ENCODE measurements at places on chromosomes 1 and 21.

DNA sequence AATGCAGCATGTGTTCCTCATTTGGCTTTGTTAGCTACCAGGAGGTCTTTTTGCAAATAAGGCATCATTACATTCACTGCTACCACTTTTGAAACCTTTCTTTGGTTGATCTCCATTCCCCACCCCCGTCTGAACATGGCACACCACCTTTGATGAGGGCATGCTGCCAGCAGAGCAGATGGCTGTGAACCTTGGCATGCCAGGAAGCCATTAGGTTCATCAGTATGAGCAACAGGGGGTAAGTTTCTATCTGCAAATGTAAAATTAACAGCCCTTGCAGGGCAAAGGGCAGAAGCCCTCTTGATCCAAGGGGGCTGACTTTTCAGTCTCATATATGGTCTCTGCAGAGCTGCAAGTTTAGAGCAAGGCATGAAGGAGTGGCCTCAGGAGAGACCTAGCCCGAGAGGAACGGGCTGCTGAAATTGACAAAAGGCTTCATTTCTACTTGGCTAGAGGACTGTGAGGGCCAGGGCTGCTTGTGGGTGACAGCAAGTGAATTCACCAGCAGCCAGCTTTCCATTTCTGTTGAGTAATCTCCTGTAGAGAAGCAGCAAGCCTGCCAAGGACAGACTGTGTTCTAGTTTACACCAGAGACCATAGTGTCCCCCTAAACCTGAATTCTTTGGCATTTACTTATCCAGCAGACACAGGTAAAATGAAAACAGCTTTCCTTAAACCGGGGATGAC is 127.9 kb downstream of the ZNF326 start:
- no peak for DNase-seq

DNA sequence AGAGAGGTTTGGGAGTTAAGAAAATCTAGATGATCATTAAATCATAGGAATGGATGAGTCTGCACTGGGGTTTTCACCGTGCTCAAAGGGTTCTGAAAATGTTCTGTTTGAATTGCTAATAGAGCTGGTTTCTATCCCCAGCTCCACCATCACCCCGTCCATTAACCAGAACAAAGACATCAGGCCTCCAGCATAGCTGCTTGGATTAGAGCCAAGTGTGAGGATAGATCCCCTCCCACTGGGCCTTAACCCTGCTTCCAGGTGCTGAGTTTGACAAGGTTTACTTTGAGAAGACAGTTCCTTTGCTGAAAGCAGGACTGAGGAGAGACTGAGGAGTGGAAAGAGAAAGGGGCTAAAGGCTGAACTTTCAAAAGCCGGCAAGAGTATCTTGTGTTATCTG is 48.3 kb downstream of the MPZL1 start:
- DNase-seq, result no peak

DNA sequence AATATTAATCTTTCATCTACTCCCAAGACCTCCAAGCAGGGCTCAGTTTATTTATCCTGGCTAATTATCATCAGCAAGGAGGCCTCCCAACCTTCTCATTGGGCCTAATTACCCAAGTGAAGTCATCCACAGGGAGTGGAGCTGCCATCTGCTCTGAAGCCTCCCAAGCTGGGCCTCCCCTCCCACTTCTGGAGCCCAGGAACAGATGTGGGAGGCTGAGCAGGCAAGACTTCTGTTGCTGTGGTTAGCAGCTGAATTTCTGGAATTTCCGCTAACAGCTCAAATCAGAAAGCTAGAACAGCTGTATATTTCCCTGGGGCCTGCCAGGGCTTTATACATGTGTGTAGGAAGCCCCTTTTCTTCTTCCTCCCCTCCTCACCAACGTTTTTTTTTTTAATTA is 127.5 kb downstream of the UCK2 start:
- DNase-seq, result no peak

DNA sequence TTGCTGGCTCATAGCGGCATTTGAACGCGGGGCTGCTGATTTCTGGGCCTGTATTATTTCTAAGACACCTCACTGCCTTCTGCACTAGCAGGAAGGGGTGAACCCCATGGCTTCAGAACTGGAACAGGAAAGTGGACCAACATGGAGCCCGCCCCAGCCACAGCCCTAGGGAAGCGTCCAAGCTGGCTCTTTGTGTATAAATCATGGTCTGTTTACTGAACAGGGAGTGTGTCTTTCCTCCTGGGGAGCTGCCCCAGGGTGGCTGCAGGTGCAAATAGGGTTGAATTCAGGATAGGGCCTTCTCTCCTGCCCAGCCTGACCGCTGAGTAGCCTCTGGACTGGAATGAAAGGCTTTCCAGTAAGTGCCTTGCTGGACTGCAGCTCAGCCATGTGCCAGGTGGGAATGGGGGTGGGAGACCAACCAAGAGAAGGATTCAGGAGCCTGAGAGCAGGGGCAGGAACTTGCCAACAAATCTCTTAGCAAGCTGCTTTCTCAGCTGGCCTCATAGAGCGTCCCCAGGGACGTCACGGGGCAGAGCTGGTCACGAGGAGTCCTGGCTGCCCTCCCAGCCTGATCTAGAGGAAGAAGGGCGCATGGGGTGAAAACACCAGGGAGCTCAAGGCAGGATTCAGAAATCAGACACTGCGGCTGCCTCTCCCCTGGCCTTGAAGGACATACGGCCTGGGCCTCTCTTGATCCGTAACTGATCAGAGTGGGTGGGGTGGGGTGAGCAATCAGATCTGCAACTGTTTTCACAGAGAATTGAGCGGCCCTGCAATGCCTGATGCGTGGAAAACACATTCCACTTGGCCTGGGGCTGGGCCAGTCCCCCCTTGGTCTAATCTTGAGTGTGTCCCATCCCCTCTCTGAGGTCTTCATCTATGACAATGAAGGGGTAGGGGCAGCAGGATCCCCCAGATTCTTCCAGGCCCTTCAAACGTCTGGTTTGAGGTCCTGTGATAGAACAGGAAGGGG is 56.5 kb upstream of the SELENON start:
- DNase-seq, result no peak

DNA sequence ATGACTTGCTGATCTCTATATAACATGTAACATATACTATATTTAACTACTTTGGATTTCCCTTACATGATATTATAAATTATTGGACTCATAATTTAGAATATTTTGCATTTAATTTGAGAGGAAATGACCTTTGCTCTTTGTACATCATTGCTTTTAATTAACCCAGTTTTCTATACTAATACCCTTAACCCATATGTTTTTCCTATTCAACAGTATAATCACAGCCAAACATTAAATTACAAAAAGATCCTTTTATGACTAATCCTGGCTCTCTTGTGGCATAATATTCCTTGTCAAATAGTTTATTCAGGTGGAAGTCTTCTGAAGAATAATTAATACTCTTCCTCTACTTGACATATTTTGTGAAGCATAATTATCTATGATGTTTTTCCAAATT is 56.0 kb upstream of the GPR52 start:
- no peak for DNase-seq

DNA sequence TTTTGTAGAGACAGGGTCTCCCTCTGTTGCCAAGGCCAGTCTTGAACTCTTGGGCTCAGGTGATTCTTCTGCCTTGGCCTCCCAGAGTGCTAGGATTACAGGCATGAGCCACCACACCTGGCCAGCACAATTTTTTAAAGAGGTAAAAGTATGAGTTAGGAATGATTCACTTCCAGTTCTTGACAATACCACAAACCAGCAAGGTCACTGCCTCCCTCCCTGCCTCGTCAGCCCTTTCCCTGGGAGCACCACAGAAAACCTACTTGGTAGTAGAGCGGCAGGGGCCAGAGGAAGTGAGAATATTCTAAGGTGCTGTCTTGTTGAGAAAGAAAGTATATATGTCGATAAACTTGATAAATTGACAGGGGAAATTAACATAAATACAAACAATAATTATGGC is 10.8 kb upstream of the CDA start:
- DNase-seq, result no peak

- DNase-seq, result no peak
These were observed 316.5 kb upstream of the USP24 start for GRCh38 chr1:55531644-55532043.

DNA sequence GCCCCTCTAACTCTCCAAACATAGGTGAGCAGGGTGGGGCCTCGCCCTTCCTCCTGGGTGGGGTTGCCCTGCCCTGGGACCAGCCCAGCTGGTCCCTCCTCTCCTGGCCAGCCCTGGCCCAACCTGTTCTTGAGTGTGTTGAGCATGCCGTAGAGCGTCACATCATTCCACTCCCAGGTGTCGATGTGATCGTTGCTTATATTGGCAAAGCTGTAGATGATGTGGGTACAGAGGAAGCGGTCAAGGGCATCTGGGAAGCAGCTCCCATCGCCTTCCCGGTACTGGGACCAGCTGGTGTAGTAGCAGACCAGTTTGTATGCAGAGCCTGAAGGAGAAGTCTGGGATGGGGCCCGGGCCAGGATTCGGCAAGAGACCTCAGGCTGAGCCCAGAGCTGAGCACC is 1.4 kb downstream of the CHI3L1 start:
- no peak for DNase-seq

DNA sequence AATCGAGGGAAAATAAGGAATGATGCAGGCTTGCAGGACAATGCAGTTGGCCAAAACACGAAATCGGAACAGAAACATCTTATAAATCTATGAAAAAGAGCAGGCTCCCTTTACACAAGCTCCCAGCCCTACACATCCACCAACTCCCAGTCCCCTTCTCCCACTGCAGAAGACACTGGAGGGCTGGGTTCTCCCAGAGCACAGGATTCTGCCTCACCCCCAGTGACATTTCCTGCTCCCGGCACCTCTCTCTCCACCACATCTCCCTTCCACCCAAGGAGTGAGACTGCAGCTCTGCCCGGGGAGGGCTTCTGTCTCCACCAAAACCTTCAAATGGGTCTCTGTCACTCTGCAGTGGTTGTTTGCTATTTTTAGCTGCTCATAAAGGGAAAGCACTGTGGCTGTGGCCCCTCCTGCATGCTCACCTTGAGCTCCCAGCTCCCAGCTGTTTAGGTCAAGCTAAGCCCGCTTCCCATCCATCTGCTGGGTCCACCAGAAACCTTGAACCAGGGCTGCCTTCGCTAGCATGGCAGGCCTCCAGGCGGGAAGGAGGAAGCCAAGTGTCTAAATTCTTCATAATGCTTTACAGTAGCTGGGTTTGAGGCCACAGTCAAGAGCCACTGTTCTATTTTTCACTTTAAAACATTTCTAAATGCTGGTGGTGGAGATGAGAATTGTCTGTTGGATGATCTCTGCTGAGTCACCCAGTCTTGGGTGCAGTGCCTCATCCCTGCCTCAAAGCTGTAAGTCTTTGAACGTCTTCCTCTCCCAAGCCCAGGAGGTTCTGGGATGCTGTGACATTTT is 3.3 kb upstream of the C2CD2 start:
- no peak for DNase-seq

GRCh38 chr1:25566176-25566729 is 22.8 kb downstream of the LDLRAP1 start:
- DNase-seq, result no peak

DNA sequence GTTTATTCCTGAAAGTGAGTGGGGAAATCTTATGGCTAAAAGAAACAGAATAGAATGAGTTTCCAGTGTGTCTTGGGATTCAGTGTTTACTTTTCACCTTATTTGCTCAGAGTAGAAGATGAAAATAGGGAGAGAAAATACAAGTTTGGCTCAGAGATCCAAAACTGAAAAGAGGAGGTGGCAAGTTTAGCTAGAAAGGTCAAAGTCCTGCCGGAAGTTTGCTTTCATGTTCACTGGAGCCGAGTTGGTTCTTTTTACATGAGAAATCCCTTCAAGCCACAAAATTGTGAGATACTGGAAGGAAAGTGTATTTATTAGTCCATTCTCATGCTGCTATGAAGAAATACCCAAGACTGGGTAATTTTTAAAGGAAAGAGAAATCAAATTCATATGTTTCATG is 604.6 kb downstream of the MRPL39 start:
- DNase-seq, result no peak

- DNase-seq, result peak; percentile 66
These were observed 9.1 kb upstream of the MTFR1L start for GRCh38 chr1:25810341-25811299.

DNA sequence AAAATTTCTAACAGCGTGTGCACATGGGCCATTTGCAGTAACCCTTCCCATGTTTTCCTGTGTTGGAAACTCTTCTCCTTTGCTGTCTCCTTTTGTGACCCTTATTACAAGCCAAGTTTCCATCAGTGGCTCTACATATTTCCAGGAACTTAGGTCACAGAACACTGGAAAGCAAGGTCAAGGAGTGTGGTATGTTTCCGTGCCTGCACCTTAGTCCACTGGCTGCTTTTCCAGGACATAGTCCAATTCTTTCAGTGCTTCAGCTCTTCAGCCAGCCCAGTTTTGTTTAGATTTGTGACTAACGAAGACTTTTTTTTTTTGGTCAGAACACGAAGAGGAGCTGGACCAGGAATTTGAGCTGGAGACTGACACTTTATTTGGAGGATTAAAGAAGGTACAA is 33.8 kb downstream of the HHAT start:
- no peak for DNase-seq

GRCh38 chr21:41302976-41303375 is 13.6 kb upstream of the FAM3B start:
- no peak for DNase-seq

- DNase-seq, result no peak
These were observed 48.3 kb downstream of the ADGRL2 start for GRCh38 chr1:81848880-81849682.

DNA sequence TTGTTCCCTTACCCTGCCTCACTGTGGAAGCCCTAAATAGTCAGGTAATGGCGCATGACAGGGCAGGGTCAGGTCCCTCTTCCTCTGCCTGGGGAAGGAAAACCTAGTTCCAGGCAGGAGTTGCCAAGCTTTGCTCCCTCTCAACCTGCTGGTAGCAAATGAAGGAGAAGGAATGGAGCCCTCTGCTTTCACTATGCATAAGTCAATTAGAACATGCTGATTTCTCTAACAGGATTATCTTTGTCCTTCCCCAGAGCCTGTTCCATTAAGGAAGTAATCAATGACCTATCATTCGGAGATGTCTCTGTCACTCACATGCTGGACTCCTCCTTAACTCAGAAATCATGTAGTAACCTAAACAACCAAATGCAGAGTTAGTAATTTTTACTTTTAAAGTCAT is 161.8 kb upstream of the NFIA start:
- DNase-seq, result no peak

- DNase-seq, result no peak
These were observed 72.4 kb upstream of the IFNAR2 start for GRCh38 chr21:33157303-33157702.

DNA sequence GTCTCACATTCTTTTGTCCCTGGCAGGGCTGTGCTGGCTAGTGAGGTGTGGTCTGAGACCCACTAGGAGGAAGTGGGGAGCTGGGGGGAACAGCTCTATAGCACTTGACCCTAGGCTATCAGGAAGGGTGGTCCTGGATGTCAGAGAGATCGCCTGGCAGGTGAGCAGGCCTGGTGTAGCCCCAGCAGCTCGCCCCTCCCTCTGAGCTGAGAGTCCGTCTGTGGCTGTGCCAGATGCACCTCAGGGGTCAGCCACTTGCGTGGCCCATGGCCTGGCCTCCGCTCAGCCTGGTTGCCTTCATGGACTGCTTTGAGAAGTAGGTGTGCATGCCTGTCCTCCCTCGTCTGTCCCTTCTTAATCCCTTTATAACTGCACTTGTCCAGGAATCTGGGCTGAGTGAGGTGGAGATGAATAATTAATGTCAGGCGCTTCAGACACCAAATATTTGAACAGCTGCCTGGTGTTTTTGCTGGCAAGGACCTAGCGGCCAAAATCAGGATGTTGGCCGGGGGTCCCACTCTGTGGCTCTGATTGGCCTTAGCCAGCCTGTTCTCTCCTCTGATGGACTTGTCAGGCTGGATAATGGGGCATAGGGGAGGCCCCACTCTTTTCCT is 30.5 kb downstream of the TMEM53 start:
- DNase-seq, result no peak
